ENCODE measurements at places on chromosomes 13 and 19.

DNA sequence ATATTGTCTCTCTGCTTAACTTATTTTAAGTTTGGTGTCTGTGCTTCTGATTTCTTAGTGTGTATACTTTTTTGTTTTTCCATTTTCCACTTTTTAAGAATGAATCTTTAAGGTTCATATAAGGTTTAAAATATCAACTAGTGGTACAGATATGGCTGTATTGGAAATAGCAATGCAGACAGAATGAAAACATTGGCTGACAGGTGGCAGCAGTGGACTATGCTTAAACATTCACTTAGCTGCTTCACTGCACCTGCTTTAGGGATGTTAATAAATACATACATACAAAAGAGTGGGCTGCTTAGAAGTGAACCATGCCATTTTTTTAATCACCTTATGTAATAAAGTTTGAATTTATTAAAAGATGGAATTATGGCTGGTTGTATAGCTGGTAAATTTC lies 27.3 kb downstream of the TM9SF2 start:
- peak; percentile 28 for DNase-seq

GRCh38 chr19:46036744-46037128 lies 4.1 kb downstream of the IGFL4 start:
- no peak for DNase-seq

DNA sequence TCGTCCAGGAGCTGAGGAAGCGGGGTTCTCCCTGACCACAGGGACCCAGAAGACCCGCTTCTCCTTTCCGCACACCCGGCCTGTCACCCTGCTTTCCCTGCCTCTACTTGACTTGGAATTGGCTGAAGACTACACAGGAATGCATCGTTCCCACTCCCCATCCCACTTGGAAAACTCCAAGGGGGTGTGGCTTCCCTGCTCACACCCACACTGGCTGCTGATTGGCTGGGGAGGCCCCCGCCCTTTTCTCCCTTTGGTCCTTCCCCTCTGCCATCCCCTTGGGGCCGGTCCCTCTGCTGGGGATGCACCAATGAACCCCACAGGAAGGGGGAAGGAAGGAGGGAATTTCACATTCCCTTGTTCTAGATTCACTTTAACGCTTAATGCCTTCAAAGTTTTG lies 18.9 kb downstream of the VASP start:
- DNase-seq, result peak; percentile 21

DNA sequence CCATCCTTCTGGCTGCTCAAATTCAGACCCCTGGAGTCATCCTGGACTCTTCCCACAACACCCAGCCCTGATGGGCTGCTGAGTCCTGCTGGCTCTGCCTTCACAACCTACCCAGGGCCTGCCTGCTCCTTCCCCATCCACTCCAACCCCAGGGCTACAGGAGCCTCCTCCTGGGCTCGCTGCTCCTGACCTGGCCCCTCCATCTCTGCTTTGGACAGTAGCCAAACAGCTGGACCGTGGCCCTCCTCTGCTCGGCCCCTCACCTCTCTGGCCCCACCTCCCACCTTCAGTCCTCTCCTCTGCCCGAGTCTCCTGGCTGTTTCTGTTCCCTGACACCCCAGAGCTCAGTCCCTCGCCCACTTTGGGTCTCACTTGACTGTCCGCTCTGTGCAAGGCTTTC lies 66.7 kb downstream of the CEBPG start:
- DNase-seq, result no peak

GRCh38 chr13:46620029-46620428 lies 67.1 kb downstream of the LRCH1 start:
- no peak for DNase-seq

- peak; percentile 83 for DNase-seq
These were observed 737 bp upstream of the ZNF181 start for GRCh38 chr19:34733266-34733745.

- DNase-seq, result no peak
These were observed 33.5 kb downstream of the WASF3 start for GRCh38 chr13:26590951-26591350.

- DNase-seq, result peak; percentile 22
These were observed 12.9 kb upstream of the RNF113B start for GRCh38 chr13:98189841-98190505.

DNA sequence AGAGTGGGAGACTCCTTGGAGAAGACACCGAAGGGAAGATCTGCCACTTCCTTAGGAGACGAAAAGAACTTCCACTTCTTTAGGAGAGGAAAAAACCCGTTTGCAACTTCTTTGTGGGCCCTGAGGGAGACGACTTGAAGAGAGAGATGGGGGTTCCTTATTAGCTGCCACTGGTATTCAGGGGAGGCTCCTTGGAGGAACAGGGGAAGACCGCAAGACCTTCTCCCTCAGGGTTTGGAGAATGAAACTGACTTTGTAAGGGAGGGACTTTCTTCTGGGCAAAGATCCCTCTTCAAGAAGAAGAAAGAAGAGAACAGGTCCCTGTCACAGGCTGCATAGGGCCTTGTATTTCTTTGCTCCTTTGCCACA lies 416 bp downstream of the BCKDHA start:
- DNase-seq, result peak; percentile 61

DNA sequence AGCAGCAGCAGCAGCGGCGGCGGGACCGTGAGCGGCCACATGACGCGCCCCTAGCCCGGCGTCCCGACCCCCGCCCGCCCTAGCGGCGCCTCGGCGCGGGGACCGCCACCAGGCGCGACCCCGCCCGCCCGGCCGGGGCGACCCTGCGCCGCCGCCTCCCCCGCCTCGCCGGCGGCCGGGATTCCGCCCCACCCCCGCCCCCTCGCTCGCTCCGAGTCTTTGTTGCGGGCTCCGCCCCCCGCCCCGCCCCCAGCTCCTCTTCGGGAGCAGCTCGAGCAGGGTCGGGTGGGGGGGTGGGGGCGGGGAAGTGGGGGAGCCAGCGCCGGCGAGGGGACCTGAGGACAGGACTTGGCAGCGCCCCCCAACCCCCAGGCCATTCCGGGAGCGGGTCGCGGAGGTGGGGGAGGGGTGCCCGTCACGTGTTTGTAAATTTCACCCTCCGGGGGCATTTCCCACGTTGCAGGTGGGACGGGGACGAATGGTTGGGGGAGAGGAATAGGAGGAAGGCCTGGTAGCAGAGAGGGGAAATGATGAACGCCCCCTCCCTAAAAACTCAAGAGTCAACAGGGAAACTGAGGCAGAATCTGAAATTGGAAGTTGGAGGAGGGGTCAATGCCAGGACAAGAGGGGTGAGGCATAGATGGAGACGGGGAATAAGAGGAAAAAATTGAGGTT lies at the start of gene OLFM2:
Gene OLFM2 (minus strand): TSS at position 190 of the 675 bp plus-strand sequence. CDS start 149 bp downstream, at position 41.
- no peak for DNase-seq

DNA sequence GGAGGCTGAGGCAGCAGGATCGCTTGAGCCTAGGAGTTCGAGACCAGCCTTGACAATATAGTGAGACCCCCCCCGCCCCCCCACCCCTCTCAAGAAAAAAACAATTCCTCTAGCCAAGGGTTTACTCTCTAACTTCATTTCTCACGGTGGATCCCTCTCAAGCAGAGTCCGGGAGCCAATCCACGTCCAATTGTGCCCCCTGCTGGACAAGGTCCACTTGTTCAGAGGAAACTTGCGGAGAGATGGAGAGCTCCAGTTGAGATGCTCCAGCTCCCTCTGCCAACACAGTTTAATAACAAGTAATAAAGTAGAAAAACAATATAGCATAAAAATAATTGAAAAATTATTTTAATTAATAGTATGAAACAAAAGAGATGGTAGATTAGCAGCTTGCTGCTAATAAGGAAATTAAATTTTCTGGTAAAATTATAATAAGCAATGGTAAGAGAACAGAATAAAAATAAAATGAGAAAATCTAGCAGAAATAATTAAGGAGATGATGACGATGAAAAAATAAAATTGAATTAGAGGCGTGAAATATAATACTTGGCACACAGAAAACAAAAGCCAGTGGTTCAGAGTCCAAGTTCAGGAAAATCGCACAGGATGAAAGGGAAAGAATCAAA lies 14.5 kb upstream of the SIGLEC14 start:
- peak; percentile 81 for DNase-seq

DNA sequence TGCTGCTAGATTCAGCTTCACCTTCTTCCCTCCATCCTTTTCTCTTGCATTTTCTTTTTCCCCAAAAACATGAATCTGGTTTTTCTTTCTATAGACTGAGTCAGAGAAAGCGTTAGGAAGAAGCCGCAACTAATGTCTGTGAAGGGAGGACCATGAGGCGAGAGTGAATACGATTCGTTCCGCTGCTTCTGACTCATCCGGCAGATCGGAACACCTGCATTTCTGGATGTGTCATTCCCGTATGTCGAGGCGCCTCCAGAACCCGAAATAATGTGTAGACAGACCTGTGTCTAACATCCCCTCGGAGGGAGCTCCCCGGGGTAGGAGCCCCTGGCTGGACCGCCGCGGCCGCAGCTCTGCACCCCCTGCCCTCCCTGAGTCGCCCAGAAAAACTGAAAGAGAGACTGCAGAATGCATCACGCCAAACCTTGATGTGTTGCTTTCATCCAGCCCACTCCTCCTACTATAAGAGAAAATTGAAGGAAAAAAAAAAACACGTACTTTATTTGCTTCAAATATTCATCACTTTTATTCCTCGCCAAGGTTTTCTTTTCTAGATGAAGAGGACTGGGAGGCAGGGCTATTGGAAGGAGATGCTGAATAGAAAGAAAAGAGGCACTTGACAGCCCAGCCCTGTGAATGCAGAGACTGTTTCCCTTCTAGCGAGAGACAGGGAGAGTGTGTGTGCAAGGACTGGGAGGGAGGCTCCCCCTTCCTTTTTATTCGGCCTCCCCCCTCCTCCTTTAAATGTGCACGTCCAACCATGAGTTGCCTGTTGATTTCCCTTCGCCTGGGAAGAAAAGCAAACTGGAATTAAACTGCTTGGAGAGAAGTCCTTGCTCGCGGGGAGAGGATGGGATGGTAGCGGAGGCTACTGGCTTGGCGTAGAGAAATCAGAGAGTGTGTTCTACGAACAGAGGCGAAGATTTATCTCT lies 616 bp upstream of the PCDH17 start:
- DNase-seq, result no peak

DNA sequence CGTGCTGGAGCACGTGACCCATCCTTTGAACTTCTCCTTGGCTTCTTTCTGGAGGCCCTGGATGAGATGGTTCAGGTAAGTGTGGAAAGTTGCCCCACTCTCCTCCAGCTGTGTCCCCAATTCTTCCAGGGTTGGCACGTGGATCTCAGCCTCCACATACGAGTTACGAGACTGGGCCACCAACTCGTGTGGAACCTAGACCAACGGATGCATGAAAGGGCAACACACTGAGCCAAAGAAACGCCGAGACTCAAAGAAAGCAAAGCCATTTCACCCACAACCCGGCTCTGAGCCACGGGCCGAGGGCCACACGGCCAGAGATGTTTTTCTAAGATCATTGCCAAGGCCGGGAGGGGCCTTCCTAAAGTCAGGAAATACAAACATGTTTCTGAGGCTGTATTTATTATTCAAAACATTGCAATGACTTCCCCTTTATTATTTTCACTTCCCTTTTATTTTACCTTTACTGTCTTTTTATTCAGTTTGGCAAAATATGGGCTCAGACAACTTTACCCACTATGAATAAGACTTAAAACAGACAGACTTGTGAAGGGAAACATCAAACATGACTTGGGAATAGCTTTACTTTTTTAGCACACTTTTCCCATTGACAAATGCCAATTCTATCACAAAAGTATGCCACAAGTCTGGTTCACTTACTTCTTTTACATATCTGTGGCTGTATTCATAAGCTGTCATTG lies 94.6 kb downstream of the KL start:
- DNase-seq, result no peak

DNA sequence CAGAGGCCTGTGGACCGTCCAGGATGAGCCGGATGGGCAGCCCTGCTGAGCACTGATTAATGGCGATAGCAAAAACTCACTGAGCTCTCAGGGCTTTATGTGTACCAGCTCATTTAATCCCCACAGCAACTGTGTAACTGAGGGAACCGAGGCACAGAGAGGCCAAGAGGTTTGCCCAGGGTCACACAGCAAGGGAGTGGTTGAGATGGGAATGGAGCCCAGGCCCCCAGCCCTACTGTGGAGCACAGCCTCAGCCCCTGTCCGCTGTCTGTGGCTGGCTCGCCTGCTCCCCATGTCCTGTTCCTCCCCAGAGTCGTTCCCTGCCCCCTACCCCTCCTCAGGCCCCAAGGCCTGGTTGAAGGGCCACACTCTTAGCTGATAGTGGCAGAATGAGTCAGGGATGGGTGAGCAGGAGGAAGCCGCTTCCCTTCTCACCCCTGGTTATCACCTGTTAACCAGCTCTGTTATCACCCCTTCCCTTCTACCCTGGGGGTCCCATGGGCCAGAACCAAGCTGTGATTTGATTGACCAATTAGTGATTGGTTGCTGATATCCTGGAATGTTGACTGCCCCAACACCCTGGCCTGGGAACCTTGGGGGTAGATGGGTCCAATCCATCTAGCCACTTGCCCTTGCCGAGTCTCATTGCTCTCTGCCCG lies 21.2 kb downstream of the CAPN12 start:
- DNase-seq, result no peak

GRCh38 chr19:17020823-17021222 lies 5.8 kb downstream of the CPAMD8 start:
- peak; percentile 75 for DNase-seq

- no peak for DNase-seq
These were observed 406.9 kb downstream of the RFC3 start for GRCh38 chr13:34224877-34225276.

DNA sequence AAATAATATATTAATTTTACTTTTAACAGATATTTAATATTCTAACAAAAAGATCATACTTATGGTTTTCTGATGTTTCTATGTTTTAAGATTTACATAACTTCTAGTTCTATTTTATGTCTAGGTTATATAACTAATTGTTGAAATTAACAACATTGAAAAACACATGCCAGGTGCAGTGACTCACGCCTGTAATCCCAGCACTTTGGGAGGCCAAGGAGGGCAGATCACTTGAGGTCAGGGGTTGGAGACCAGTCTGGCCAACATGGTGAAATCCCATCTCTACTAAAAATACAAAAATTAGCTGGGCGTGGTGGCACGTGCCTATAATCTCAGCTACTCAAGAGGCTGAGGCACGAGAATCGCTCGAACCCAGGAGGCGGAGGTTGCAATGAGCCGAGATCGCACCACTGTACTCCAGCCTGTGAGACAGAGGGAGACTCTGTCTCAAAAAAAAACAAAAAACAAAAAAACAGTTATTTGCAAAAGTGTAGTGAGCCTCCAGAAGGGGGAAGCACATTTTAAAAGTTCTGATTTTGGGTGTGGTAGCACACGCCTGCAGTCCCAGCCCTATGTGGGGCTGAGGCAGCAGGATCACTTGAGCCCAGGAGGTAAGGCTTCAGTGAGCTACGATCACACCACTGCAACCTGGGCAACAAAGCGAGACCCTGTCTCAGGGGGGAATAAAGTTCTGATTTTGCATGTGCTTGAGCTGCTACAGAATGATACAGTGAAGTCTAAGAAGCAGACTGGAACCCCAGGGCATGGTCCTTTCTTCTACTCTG lies 18.7 kb downstream of the MIPEP start:
- DNase-seq, result no peak

DNA sequence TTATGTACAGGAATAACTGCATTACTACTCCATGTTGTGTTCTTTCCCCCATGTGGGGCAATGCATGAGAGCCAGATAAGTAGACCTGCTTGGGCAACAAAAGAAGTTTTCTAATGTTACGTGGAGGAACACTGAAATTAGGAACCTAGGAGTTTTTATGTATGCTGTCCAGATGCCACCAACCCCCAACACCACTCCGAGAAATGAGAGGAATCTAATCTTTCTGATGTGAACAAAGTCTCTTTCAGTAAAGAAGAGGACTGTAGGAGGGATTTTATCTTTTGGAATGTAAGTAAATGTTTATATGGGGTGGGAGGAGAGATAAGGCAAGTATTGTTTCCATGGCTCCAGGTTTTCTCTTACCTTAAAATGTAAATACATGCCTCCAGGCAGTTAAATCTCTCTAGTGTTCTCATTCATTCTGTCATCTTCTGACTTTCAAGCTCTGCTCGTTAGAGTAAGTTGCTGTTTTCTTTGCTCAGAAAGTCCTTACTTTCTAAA lies 820.6 kb downstream of the PCDH17 start:
- DNase-seq, result no peak
